Inflammatory macrophage (primary cell): ENCODE measurements at places on chromosomes 5 and 9.

DNA sequence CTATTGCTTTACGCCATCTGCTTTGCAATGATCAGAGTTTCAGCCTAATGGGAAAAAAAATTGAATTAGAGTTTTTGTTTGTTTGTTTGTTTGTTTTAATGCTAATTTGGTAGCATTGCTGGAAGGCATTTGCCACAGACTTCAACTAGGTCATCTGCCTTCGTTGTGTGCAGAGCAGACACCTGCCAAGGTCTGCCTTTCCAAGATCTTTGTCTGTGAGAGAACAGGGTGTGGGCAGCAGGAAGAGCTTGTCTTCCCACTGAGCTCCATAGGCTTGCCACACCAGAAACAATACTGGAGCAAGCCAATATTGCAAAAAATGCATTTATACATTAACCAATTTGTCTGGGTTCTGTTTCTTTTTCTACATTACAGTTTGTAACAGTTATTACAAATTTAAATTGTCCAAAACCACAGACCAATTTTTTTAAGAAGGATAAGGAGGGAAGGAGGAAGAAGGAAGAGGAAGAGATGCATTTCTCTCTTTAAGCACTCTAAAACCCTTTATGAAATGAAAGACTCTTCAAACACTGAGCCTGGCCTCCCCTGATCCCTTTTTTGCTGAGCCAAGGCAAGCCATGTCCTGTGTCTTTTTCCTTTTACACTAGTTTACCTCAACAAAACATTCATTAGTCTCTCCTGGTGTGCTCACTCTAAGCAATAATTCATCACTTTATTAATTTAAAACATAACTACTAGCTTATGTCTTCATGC, 210.5 kb downstream of the SNX18 start:
- DNase-seq, result peak; percentile 71

GRCh38 chr9:38361473-38361850, 31.0 kb upstream of the ALDH1B1 start:
- no peak for DNase-seq

DNA sequence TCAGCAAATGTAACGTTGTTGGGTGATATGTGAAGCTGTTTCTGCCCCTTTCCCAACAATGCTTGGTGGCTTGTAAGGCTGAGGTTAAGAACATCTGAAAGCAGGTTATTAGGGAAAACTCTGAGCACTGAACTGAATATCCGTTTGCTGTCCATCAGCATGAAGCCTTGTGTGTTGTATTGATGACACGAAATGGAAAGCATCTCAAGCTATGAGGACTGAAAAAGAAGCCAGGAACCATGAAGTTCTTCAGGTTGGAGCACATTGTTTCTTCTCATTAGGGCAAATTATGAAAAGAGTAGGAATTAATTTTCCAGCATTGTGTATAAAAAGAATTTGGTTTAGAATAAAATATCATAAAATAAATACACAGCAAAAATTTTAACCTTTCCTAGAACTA, 106.8 kb downstream of the IZUMO3 start:
- no peak for DNase-seq

GRCh38 chr5:172672681-172673080, 31.6 kb downstream of the NEURL1B start:
- DNase-seq, result no peak

DNA sequence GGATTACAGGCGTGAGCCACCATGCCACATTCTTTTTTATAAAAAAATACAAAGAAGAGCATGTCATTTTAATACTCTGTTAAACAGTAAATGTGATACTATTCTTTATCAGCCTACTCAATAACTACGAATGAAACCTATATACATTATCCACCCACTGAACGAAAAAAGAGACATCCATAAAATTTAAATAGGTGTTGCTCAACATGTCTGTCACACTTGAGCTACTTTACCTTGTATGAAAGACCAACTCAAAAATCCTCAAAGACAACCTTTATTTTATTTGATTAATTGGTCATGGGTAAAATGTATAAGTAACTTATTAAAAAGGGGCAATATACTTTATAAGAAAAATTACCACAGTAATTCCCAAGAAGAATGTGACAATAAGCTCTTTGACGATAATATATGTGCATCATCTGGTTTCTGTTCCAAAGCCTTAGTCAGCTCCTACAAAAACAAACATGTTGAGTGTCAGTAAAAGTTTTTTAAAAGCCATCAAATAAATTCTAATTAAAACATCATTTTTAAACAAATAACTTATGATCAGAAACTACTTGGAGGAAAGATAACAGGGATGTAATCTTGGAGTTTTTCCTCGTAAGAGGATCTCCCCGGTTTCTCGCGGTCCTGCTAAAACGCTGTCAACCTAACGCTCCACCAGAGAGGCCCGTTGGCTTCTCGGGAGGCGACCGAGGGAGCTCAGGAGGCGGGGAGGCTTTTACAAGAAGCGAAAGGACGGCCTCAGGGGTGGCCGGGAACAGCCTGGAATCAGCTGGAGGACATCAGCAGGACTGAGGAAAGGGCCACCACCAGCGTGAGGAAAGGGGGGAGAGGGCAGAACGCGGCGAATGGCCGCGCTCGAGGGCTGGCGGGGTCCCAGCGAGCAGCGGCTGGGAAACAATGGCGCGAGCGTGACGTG, 13.5 kb upstream of the ANKRD18B start:
- peak; percentile 51 for DNase-seq

- DNase-seq, result no peak
These were observed 206.5 kb downstream of the PAX5 start for GRCh38 chr9:36827593-36827992.

DNA sequence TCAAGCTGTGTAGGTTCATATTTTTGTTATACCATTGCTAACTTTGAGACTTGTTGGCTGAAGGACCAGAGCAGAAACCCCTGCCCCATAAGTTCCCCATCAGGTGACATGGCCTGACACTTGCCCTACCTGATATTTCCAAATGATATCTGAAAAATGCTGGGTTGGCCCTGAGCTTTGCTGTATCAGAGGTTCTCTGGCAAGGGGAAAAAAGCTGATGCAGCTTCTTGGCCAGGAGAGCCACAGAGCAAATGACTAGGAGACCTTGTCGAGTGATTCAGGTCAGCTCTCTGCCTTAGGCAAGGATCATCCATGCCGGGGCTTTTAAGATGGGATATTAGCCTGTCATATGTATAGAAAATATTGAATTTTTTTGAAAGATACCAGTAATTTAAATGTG, 2.9 kb upstream of the MEGF9 start:
- no peak for DNase-seq

- no peak for DNase-seq
These were observed 272.2 kb downstream of the FBXL7 start for GRCh38 chr5:15772131-15772530.

GRCh38 chr5:127243011-127243410, 47.6 kb upstream of the MEGF10 start:
- no peak for DNase-seq

DNA sequence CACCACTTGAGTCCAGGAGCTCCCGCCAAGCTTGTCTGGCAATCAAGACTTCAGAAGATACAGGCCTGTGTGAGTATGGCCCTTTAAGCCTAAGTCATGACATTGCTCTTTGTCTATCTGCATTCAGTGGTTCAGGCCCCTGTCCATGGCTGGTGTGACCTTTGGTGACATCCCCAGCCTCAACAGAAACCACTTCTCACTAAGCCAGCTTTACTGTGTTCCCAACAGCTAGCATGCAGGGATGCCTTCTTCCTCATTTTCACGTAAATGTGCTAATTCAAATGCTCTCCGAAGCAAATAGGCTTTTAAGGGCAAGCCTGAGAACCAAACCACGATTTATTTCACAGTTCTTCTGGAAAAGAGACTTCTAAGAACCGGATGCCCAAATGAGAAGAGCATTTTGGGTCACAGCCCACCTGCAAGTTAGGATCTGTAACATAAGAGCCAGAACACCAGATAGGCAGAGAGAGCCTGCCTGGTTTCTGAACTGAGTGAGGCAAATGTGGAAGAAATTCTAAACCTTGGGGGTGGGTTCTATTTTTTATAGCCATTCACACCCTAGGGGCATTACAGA, 14.9 kb downstream of the CD180 start:
- DNase-seq, result peak; percentile 92

DNA sequence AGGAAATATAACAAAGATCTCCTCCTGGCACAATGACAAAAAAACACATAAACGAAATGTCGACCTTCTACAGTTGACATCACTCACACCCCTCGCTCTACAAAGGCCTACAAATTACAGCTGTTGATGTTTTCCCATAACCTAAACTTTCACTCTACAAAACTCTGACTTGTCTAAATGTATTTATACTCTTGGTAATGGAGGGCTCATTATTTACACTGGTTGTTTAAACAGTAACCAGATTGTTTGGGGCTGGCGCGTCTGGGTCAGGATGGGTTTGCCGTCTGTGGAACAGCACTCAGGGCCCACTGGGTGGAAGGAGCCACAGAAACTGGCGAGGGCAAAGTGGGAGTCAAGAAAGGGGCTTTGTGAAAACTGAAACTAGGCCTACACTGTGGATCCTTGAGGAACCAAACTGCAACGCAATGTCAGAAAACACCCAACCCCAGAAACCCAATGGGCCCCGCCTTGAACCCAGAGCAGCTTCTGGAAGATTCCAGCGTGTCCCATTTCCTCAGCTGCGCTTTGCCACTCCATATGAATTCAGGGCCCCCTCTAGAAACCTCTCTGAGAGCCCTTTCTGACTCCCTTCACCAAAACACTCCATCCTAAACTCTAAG, 136.7 kb downstream of the ROR2 start:
- no peak for DNase-seq

DNA sequence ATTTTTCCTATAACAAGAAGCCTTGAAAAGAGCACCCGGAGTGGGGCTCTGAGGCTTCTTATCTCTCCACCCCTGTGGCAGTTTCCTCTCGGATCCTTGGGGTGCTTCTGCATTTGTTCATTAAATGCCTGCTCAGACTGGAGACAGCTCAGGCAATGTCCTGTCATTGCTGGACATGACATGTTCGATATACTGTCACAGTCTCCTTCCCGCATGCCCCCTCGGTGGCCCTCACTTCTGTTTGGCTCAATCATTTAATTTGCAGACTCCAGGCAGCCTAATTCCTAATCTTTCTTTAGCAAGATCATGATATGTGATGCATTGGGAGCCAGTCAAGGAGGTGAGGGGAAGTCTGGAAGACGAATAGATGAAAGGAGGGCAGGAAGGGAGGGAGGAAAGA, 37.5 kb upstream of the CPEB4 start:
- DNase-seq, result no peak

DNA sequence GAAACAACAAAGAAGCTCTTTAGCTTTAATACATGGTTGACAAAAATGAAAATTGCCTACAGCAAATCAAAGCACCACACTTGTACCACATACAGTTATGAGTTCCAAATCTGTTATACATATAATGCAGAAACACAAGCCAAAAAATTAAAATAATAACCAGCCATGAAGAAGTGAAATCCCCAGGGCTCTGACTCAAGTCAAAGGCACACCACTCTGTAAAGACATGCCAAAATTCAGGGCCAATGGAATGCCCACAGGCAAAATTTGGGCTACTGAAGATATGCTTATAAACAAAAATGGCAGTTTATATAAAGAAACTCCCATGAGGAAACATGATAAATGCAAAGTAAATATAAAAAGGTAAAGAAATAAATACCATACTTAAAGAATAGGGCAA, 29.0 kb downstream of the THBS4 start:
- no peak for DNase-seq

- no peak for DNase-seq
These were observed 122.8 kb downstream of the CAMK4 start for GRCh38 chr5:111347021-111347420.

- DNase-seq, result peak; percentile 4
These were observed 179.0 kb downstream of the MAN2A1 start for GRCh38 chr5:109868737-109869136.

DNA sequence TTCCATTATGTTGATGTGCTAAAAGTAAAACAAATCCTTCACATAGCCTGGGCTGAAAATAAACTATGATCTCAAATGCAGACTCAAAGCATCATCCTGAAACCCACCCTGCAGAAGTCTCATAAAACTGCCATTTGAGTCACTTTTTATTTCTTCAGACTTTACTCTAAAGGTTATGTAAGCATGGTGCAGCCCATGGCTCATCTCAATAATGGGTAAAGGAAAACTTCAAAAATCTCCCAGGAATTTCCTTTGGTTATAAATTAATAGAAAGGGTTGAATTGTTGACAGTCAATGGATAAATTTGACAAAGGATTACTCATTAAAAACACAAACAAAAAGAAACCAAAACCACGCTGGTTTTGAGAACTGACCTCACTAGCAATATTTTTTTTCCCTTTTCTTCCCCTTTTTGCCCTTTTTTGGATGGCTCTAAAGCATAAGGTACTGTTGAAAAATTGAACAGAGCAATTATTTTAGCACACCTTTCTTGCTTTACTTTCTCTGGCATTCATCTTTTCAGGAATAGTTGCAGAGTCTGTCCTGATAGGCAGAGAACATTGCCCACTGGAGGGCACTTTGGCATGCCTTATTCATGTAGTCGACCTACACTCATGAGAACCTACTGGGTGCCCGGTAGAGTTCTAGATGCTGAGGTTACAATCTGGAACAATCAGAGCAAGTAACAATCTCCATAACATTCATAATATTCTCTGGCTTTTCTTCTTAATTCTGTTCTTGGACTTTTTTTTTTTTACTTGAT, 191.4 kb downstream of the TMEM167A start:
- DNase-seq, result no peak

GRCh38 chr5:1471240-1471853, 26.1 kb upstream of the SLC6A3 start:
- DNase-seq, result no peak

- no peak for DNase-seq
These were observed 163.6 kb downstream of the MEF2C start for GRCh38 chr5:88719434-88719833.

DNA sequence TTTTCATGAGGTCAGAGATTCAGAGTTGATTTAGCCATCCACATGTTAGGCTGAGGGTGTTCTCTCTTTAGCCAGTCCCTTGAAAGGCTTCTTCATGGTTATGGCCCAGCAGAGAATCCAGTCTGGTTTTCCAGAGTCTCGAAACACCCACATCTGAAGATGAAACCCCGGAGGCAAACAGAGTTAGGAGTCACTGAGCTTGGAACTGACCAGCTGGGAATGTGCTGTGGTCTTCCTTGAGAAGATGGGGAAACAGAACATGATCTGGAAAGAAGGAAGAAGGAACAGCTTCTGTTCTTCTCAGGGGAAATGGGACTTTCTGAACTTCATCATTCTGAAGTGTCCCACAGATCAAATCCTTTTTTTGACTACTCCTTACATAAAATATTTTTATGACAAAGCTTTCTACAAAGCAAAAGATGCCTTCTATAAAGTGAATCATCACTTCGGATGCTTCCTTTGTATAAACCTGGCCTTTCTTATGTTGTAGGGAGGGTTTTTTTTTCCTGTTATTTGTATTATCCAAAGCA, 45.4 kb downstream of the ZNF618 start:
- no peak for DNase-seq
